ENCODE measurements at places on chromosomes 3 and 15.

DNA sequence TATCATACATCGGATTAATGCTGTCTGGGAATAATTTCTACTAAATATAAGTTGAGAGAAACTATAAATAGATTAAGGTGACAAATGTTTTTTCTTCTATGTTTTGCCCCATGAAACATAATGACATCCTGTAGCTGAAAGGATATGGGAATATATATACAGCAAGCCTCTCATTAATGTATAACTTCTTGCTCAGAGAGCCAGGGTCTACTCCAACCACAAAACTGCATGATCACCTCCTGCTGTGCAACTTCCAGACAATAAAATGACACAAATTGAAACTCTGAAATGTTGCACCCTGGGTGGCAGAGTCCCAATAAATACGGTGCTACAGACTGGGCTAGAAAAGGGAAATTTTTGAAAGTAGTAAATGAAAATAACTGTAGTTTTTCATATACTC lies 571.9 kb upstream of the CBLB start:
- no peak for DNase-seq

GRCh38 chr3:157445857-157446256 lies 9.2 kb downstream of the PTX3 start:
- DNase-seq = no peak

DNA sequence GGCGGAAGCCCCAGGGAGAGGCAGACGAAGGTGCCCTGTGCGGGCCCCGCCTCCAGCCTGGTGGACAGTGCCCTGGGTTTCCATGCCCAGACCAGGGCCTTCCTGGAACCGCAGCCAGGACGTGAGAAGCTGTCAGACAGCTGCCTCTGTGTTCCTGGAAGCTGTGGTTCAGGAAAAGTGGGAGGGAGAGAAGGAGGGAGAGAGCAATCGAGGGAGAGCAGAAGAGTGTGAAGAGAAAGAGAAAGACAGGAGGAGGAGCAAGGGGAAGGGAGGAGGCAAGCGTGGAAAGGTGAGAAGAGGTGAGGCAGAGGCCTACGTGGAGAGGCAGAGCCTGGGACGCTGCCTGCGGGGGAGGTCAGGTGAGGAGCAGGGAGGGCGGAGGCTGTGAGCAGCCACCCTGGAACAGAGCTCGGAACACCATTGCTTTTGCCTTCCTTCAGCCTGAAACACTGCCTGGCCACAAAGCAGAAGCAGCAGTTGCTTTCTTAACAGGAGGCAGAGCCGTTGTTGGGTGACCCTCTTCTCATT lies 18.6 kb downstream of the ZDHHC19 start:
- DNase-seq = peak; percentile 73

GRCh38 chr3:178712247-178712646 lies 176.0 kb downstream of the KCNMB2 start:
- no peak for DNase-seq

Measured in colonic mucosa (tissue), 4 donors.